ENCODE measurements at places on chromosomes 4 and X. TPM values are rescaled to one million over a fixed set of nuclear protein-coding genes. Genes with fewer than 3 reads are reported as not detected.

TRIM75 gene
- not detected for total RNA-seq

CTAG2 gene
- not detected for total RNA-seq

EREG gene
- total RNA-seq, result not detected

MAP9 gene
- total RNA-seq, result 2.1 TPM

EVC gene
- 56.7 TPM for total RNA-seq
